ENCODE measurements at places on chromosomes 3 and 15. TPM values are rescaled to one million over a fixed set of nuclear protein-coding genes. Genes with fewer than 3 reads are reported as not detected.

- DNase-seq: no peak
These were observed 1079.5 kb downstream of the IGSF11 start for GRCh38 chr3:117955196-117955595.

The DAPK2 gene
- total RNA-seq: 13.4 TPM

DNA sequence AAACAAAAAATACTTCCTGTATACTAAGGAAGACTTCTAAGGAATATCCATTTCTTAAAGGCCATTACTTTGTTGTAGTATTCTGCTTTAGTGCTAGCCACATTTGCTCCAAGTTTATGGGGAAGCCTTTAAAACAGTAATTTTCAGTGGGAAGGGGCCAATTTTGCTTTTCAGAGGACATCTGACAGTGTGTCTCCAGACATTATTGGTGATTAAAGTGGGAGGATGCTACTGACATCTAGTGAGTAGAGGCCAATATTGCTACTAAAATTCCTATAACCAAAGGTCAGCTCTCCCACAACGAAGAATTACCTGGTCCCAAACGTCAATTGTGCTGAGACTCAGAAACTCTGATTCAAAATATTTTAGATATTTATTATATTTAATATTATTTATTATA, 24.8 kb downstream of the SLC28A2 start:
- no peak for DNase-seq

The GNAI2 gene
- 448 TPM for total RNA-seq

The TNNC1 gene
- 3.2 TPM for total RNA-seq

The AEN gene
- 42.5 TPM for total RNA-seq

- DNase-seq: no peak
These were observed 24.7 kb upstream of the DUSP7 start for GRCh38 chr3:52080830-52081719.

The CLRN1 gene
- not detected for total RNA-seq

The GOLGA8J gene
- total RNA-seq: 0.80 TPM

DNA sequence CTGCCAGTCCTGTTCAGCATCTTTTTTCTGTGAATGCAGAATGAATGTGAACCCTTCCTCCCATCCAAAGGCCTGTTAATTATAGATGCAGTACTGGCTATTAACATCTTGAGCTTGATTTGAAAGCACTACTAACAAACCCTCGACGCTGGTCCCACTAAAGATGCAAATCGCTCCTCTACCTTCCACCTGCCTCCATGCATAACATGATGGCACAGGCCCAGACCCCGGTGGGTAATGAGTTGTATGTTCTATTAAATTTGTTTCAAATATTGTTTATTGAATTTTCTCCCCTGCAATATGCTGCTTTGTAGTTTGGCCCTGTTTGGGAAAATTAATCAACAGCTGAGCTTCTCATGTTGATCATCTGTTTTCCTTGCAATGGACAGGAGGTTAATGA, 69.3 kb downstream of the RAB11A start:
- DNase-seq: no peak

The CYP1A2 gene
- total RNA-seq: not detected

The IL17RE gene
- total RNA-seq: 0.94 TPM
